ENCODE measurements at places on chromosomes 1 and 21. TPM values are rescaled to one million over a fixed set of nuclear protein-coding genes. Genes with fewer than 3 reads are reported as not detected.

COL6A1 gene
- 842 TPM for total RNA-seq

LYPD8 gene
- not detected for total RNA-seq

SPATA46 gene
- total RNA-seq = not detected

PCSK9 gene
- total RNA-seq = 0.89 TPM

CD1B gene
- total RNA-seq = not detected

SMCP gene
- not detected for total RNA-seq

EDN2 gene
- total RNA-seq = not detected

LCE2A gene
- not detected for total RNA-seq

DDAH1 gene
- 41.3 TPM for total RNA-seq

TSTD1 gene
- 17.8 TPM for total RNA-seq

RGS8 gene
- total RNA-seq = not detected

CHTOP gene
- 31.8 TPM for total RNA-seq

LRRC39 gene
- total RNA-seq = 0.37 TPM

KMO gene
- total RNA-seq = not detected

KRTAP10-3 gene
- not detected for total RNA-seq

FAM72C gene
- total RNA-seq = 0.42 TPM

DNALI1 gene
- total RNA-seq = 0.89 TPM

KRTAP23-1 gene
- total RNA-seq = not detected

HCN3 gene
- total RNA-seq = 1.2 TPM

CZIB gene
- 52.9 TPM for total RNA-seq

All from smooth muscle cell of the umbilical artery (primary cell).